Upper lobe of left lung (tissue), 6 donors: ENCODE measurements at places on chromosomes 2 and 18. TPM values are rescaled to one million over a fixed set of nuclear protein-coding genes. Genes with fewer than 3 reads are reported as not detected.

ORC4 gene
- total RNA-seq: 21.9 TPM

GORASP2 gene
- 80.7 TPM for total RNA-seq

- H3K4me1 ChIP-seq: peaks cover 30% of the 10 kb centered on the region
- H3K27ac ChIP-seq: no peak overlapping the region
- H3K27me3 ChIP-seq: no peaks in the 10 kb centered on the region
- DNase-seq: no peak
- H3K36me3 ChIP-seq: no peaks in the 10 kb centered on the region
These were observed 16.5 kb downstream of the BIN1 start for GRCh38 chr2:127090281-127091120.

DNA sequence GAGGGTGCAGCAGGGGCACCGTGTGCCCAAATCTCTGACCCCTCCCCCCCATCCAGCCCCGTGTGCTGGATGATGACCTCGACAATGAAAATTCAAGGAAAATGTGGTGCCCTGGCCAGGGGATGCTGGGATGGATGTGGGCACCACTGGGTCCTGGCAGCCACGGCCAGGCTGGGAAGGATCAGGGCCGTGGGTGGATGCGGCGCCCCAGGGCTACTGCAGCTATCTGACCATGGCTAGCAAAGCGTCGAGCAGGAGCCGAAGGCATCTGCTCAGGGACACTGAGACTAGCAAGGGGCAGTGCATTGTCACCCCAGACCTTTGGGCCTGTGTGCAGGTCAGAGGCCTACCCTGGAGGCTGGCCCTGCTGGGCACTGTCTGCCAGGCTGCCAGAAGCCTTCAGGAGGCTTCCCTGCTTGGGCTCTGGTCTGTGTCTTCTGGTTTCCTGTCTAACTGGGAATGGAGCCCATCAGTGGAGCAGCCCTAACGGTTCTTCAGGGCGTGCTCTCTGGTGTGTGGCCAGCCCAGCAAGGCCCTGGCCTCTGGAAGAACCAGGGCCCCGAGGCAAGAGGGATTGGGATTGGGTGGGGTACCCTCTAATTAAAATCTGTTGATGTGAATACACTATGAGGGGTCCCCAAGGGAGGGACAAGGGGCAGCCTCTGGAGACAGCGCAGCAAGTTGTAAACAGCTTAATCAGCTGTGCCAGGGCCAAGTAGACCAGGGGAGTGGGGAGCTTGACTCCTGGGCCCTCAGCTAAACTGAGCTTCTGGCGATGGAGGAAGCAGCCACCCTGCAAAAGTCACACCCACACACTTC is 98.0 kb downstream of the STPG4 start:
- no peak overlapping the region for H3K4me3 ChIP-seq
- peak overlapping the region; percentile 90 for H3K27ac ChIP-seq
- peaks cover 8% of the 10 kb centered on the region for H3K36me3 ChIP-seq
- DNase-seq: no peak
- no peaks in the 10 kb centered on the region for H3K27me3 ChIP-seq
- peaks cover 38% of the 10 kb centered on the region for H3K4me1 ChIP-seq

FAHD2B gene
- total RNA-seq: 16.9 TPM

- DNase-seq: no peak
- H3K4me1 ChIP-seq: peaks cover 7% of the 10 kb centered on the region
- H3K4me3 ChIP-seq: no peak overlapping the region
- H3K27ac ChIP-seq: peak overlapping the region; percentile 25
- H3K36me3 ChIP-seq: no peaks in the 10 kb centered on the region
These were observed 3.9 kb upstream of the KLHL29 start for GRCh38 chr2:23381084-23381483.

DNA sequence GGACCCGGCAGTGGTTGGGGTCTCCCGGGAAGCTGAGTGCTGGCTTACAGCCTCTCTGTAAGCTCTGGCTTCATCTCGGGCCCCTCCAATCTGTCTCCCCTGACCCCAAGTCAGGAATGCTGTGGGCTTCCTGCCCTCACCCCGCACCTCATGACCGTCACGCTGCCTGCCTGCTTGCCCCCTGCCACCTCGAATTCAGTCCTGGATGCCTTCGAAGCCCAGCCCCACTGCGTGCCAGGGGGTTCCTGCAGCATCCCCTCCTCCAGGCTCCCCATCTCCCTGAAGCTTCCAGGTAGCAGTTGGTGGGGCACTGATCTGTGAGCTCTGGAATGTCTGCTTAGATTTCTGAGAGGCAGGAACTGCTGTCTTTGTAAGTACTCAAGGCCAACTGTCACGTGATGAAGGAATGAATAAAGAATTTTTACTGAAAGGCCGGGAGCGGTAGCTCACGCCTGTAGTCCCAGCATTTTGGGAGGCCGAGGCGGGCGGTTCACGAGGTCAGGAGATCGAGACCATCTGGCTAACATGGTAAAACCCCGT is 6.5 kb downstream of the CLHC1 start:
- no peaks in the 10 kb centered on the region for H3K27me3 ChIP-seq
- no peak overlapping the region for H3K27ac ChIP-seq
- peak; percentile 31 for DNase-seq
- no peaks in the 10 kb centered on the region for H3K36me3 ChIP-seq
